Tracheal epithelial cell (primary cell): ENCODE measurements at places on chromosomes 6 and 20. TPM values are rescaled to one million over a fixed set of nuclear protein-coding genes. Genes with fewer than 3 reads are reported as not detected.

The ZCCHC3 gene
- total RNA-seq = 6.6 and 7.5 TPM in 2 replicates

The ANKRD66 gene
- total RNA-seq = not detected in 2 replicates

The WFDC5 gene
- total RNA-seq = 2.4 TPM in 1 of 2 replicates, not detected in the other

The OR2J3 gene
- total RNA-seq = not detected in 2 replicates

The C4B gene
- total RNA-seq = 1.2 and 2.3 TPM in 2 replicates

The ADAM33 gene
- total RNA-seq = not detected in 2 replicates

The YIPF3 gene
- total RNA-seq = 40.9 and 52.3 TPM in 2 replicates

The MICA gene
- 28.7 and 56.9 TPM in 2 replicates for total RNA-seq

The TMC2 gene
- total RNA-seq = not detected in 2 replicates

The PTCHD4 gene
- 1.9 and 5.1 TPM in 2 replicates for total RNA-seq

The TBC1D32 gene
- 7.5 and 8.3 TPM in 2 replicates for total RNA-seq

The EPPIN gene
- not detected in 2 replicates for total RNA-seq

The OGFR gene
- total RNA-seq = 20.2 and 26.7 TPM in 2 replicates

The CDK5RAP1 gene
- 18.1 and 28.2 TPM in 2 replicates for total RNA-seq

The ARMC2 gene
- total RNA-seq = 0.21 and 0.72 TPM in 2 replicates

The SLC22A7 gene
- total RNA-seq = not detected in 2 replicates

The EIF6 gene
- 227 and 412 TPM in 2 replicates for total RNA-seq

The OR2B3 gene
- total RNA-seq = not detected in 2 replicates

The CFAP61 gene
- total RNA-seq = not detected in 2 replicates

The CD93 gene
- 0.21 and 0.24 TPM in 2 replicates for total RNA-seq

The GJA10 gene
- total RNA-seq = not detected in 2 replicates

The MEI4 gene
- 0.24 TPM in 1 of 2 replicates, not detected in the other for total RNA-seq

The SLC24A3 gene
- total RNA-seq = under 0.01 and 1.2 TPM in 2 replicates

The ABCF1 gene
- 25.6 and 37.8 TPM in 2 replicates for total RNA-seq

The TINAG gene
- 2.9 TPM in 1 of 2 replicates, not detected in the other for total RNA-seq

The TUBB2A gene
- total RNA-seq = 14.9 and 76.6 TPM in 2 replicates

The CCN5 gene
- total RNA-seq = not detected in 2 replicates

The IBTK gene
- 56.1 and 68.0 TPM in 2 replicates for total RNA-seq

The COL11A2 gene
- total RNA-seq = 0.24 and 0.43 TPM in 2 replicates

The C20orf204 gene
- total RNA-seq = 0.24 and 0.85 TPM in 2 replicates

The PABPC1L gene
- 8.1 and 11.8 TPM in 2 replicates for total RNA-seq

The GLP1R gene
- total RNA-seq = not detected in 2 replicates

The CLPSL2 gene
- not detected in 2 replicates for total RNA-seq

The SIRPB2 gene
- 0.21 and 0.48 TPM in 2 replicates for total RNA-seq

The GPLD1 gene
- 0.21 TPM in 1 of 2 replicates, not detected in the other for total RNA-seq

The ZNF334 gene
- 1.2 and 2.6 TPM in 2 replicates for total RNA-seq

The SLC17A1 gene
- total RNA-seq = 1.4 TPM in 1 of 2 replicates, not detected in the other

The SEMG1 gene
- total RNA-seq = not detected in 2 replicates

The SIRPA gene
- total RNA-seq = 8.7 and 15.9 TPM in 2 replicates

The SERAC1 gene
- total RNA-seq = 9.2 and 9.6 TPM in 2 replicates

The ID4 gene
- 1.2 and 2.6 TPM in 2 replicates for total RNA-seq

The ABT1 gene
- total RNA-seq = 17.4 and 19.0 TPM in 2 replicates

The C20orf141 gene
- not detected in 2 replicates for total RNA-seq

The TMEM170B gene
- 0.21 and 0.24 TPM in 2 replicates for total RNA-seq

The PRELID3B gene
- total RNA-seq = 133 and 144 TPM in 2 replicates

The CTAGE9 gene
- total RNA-seq = not detected in 2 replicates
